ENCODE measurements at places on chromosomes 11 and 22. TPM values are rescaled to one million over a fixed set of nuclear protein-coding genes. Genes with fewer than 3 reads are reported as not detected.

The NXPE4 gene
- not detected for total RNA-seq

The SLC22A9 gene
- not detected for total RNA-seq

The NOX4 gene
- not detected for total RNA-seq

The FOLH1 gene
- 0.98 TPM for total RNA-seq

The PTPN5 gene
- not detected for total RNA-seq

The WNT11 gene
- 1.1 TPM for total RNA-seq

The SHISAL1 gene
- total RNA-seq: 1.2 TPM

The SLN gene
- not detected for total RNA-seq

The ENTHD1 gene
- not detected for total RNA-seq

The CRYBB1 gene
- total RNA-seq: not detected

The CD3E gene
- 0.51 TPM for total RNA-seq

The ART1 gene
- total RNA-seq: not detected

The KCNC1 gene
- total RNA-seq: 0.95 TPM

Data from Panc1 (cell line).